ENCODE measurements at places on chromosomes 1 and 21.

DNA sequence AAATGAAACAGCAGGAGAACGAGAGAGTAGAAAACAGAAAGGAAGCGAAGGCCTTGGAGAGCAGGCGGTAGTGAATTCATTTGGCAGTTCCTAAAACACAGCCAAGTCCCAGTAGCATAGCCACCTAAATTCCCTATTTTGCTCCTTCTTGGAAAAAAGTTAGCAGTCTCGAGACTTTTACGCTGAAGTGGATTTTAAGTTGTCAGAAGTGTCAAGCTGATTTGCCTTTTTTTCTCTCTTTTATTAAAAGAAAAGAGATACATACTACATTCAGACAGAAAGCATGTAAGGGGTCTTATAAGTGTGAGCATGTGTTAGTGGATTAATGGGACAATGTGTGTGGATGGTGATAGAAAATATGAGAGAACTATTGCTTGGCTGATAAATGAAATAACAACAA lies 19.2 kb downstream of the NFIA start:
- no peak for DNase-seq

DNA sequence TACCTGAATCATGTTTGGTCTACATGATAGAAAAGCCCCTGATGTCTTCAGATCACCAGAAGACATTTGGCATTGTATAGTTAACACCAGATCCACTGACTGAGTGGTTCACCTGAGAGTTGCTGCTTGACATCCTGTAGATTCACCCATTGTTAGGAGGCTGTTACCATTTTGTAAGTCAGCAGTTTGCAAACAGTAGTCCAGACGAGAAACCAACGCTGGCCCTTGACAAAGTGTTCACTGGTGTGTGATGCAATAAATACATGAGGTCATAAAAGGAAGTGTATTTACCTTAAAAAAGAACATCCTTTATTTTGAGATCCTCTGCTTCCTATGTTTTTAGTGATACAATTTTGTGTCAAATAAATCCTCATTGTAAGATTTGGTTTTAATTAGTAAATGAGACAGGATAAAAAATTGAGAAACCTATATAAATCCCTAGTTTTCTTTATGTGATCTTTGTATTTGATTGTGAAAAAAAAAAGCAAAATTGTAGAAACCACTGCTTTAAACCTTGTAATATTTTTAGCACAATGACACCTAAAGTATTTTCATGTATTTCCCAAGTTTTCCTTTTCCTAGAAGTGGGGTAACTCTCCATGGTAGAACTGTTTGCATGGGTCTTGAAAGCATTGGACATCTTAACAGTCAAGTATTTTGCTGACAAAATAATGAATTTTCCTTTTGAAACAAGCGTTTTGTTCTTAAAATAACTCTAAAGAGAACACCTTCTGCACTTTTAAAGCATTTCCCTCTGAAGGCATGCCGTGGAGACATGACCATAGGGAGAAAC lies 204.3 kb downstream of the FGGY start:
- no peak for DNase-seq

GRCh38 chr1:201153474-201154388 lies 543 bp downstream of the TMEM9 start:
- no peak for DNase-seq

DNA sequence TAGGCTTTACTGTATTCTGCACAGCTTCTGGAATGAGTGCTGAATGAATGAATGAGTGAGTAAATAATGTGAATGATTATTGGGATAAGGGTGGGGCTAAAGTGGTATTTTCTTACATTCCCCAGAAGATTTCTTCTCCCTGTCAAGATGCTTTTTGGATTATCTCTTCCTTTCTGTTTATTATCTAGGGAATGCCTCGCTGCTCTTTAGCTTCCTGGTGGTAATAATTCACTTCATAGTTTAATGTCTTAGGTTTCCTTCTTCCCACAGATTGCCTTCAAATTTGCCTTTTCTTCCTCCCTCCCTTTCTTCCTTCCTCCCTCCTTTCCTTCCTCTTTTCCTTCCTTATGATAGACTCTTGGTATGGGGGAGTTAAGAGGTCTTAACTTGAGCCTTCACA lies 24.0 kb downstream of the DDR2 start:
- DNase-seq, result no peak

DNA sequence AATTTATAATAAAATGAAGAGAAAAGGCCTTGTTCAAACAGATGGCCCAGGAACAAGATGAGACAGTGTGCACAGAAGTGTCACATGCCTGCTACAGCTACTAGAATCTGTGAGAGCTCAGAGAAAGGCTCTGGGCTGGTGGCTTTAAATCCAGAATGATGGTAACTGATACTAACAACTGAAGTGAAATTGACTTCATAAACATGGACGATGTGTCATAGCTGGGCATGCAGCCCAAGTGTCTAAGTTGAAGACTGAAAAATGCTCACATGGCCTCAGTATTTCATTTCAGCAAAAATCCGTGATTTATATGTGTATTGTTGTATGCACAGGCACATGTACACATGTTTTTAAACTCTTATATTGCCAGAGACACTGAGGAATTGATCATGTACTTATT lies 208.3 kb upstream of the RUNX1 start:
- no peak for DNase-seq

- DNase-seq, result no peak
Measured at GRCh38 chr1:183593356-183593755, 3.1 kb upstream of the NCF2 start.
